Activated effector memory CD4-positive, alpha-beta T cell treated with anti-CD3 and anti-CD28 coated beads, Interleukin-2, amount 50 U/mL, for 16 hours (primary cell): ENCODE measurements at places on chromosomes 12 and 14.

DNA sequence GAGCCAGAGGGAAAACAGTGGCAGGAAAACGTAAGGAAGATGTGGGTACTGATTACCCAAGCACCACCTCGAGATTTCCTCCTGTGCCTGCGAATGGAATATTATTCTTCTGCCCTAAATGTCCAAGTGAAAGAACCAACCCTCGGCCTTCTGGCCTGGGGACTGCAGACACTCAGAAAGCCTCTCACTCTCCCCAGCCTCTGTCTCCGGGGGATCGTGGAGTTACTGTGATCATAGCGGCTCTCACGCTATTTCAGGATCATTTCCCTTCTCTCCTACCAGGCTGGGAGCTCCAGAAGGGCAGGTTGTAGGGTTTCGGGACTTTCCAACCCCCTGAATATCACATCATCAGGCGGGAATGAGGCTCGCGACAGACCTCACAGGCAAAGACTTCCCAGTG, 68.9 kb downstream of the KDM2B start:
- DNase-seq: no peak

- no peak for DNase-seq
Observed at GRCh38 chr14:101875041-101875726, 89.2 kb upstream of the DYNC1H1 start.

DNA sequence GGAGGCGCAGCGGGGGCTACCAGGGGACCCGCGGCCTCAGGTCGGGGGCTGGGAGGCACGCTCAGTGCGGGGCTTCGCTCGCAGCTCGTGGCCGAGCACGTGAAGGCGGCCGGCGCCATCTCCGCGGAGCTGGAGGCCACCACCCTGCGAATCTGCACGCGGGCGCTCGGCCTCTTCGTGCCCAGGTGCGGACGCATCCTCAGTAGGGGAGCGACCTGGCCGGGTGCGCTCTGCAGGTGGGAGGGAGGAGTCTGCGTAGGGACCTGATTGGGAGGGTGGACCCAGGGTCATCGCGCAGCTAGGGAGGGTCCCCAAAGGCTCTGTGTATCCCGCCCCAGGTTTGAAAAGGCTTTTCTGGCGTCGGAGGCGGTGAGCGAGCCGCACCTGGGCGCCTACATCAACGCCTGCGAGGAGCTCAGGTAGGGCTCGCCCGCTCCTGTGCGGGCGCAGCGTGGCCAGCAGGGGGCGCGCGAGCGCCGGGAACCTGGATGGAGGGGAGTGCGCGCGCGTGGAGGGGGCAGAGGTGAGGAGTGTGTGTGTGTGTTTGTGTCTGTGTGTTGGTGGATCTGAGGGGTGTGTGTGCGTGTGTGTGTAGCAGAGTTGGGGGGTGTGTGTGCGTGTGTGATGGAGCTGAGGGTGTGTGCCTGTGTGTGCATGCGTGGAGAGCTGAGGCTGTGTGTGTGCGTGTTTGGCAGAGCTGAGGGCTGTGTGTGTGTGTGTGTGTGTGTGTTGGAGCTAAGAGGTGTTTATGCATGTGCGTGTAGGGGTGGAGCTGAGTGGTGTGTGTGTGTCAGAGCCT, 10.3 kb downstream of the EXOC3L4 start:
- DNase-seq: peak; percentile 92

GRCh38 chr12:79927772-79928474, 7.0 kb downstream of the PPP1R12A start:
- DNase-seq: peak; percentile 77

- DNase-seq: no peak
Observed at GRCh38 chr12:47097276-47097896, 17.6 kb upstream of the AMIGO2 start.

- DNase-seq: peak; percentile 64
Observed at GRCh38 chr12:116609319-116610114, 50.3 kb downstream of the MAP1LC3B2 start.

GRCh38 chr12:127174881-127175280, 1092.1 kb upstream of the TMEM132C start:
- DNase-seq: no peak

- DNase-seq: peak; percentile 37
Observed at GRCh38 chr12:1922985-1923384, 4.5 kb upstream of the CACNA2D4 start.

- DNase-seq: no peak
Observed at GRCh38 chr14:56224229-56224628, 106.0 kb downstream of the PELI2 start.

GRCh38 chr14:92638904-92639303, 109.5 kb downstream of the LGMN start:
- DNase-seq: no peak

GRCh38 chr14:53032161-53032803, 81.4 kb upstream of the FERMT2 start:
- DNase-seq: no peak

- no peak for DNase-seq
Observed at GRCh38 chr14:90626550-90626949, 189.7 kb downstream of the TTC7B start.

GRCh38 chr14:66401449-66402095, 84.6 kb upstream of the CCDC196 start:
- DNase-seq: no peak

GRCh38 chr12:45572114-45572513, 157.4 kb upstream of the ARID2 start:
- no peak for DNase-seq

- no peak for DNase-seq
Observed at GRCh38 chr14:69850086-69850735, 29.0 kb upstream of the SMOC1 start.

DNA sequence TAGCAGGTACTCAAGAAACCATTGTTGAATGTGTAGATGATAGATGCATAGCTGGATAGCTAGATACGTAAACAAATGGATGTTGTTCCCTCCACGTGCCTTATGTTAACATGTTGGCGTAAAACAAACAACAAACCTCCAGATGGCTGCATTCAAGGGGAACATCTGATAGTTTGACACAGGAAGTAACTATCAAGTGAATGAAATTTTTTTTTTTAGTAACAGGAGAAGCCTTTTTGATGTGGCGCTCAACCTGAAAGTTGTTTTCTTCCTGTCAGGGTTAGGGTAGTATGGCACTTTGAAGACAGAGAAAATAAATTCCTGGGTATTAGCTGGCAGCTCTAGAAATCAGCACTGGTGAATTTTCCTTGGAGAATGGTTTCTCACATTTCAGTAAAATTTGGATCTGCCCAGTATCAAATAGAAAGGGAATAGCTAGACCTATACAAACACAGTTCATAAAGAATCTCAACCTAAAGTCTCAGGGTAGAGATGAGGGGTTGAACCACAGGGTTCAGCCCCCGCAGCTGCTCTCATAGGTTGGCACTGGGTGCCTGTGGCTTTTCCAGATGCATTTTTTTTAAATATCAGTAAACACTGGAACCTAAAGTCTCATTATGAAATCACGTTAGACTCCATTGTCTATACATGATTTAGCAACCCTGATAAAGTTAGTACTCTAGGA, 18.8 kb upstream of the RAP1B start:
- DNase-seq: no peak

GRCh38 chr14:94009767-94010166, 12.7 kb downstream of the CCDC197 start:
- no peak for DNase-seq

DNA sequence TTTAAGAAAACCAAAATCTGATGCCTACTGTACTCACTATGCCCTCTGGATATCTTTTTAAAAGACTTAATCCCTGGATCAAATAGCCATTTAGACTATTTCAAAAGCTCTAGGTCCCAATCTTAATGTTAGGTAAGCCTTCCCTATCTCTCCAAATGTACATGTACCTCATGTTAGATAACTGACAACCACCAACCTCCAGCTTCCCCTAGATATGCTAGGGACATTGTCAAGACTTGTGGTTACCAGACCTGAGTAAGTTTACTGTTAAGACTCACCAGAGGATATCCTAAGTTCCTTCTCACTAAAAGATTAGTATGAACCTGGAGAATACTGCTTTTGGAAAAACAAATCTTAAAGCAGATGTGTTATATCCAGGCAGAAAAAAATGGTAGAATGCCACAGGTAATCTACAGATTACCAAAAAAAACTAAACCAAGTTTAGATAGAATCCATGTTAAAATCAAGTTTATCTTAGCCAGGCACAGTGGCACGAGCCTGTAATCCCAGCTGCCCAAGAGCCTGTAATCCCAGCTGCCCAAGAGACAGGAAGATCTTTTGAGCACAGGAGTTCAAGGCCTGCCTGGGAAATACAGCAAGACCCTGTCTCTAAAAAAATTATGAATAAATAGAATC, 9.7 kb downstream of the NAP1L1 start:
- no peak for DNase-seq

DNA sequence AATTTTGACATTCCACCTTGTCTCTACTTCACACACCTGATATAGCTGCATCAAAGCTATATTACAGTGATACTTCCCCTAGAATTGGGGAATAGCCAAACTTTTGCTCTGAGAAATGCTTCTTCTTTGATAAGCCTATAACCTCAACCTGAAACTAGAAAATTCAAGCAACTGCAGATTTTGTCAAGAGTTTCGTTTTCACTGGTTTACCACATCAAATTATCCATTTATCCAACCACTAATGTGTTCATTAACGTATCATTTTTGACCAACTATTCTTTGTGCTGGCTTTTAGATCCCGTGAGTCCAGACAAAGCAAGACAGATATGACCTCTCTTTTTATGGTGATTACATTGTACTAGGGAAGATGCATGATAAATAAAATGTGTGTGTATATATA, 13.5 kb upstream of the TAS2R46 start:
- DNase-seq: no peak

DNA sequence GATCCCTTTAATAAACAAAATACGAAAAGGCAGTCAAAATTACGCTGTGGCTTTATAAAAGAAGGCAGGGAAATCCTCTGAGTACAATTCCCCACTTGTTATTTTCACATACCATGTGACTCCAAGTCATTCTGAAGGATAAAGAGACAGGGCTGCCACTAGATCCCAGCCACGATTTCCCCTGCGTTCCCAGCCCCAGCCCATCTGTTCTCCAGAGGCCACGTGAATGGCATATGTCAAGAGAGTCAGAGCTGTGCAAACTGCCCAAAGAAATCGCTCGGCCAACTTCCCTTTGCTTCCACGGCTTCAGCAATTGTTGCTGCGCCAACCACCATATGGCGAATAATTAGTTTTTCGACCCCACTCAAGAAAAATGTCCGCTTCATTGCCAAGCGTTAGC, 161.3 kb downstream of the C12orf42 start:
- DNase-seq: no peak

DNA sequence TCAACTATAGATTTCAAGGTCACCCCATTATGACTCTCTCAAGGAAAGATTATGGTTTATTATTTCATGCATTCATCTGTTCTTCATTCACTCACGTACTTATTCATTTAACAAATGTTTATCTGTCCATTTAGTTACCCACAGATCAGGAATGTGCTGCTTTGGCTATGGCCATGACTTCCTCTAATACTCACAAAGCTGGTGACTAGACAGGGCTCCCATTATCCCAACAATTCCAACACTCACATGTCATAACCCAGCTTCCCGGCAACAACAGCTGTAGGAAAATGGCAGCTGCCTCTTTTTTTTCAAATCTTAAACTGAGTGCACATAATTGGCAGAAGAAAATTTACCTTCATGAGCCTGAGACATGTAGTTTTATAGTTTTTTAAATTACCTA, 190.8 kb upstream of the CCDC196 start:
- DNase-seq: no peak

GRCh38 chr12:106130474-106131113, 8.2 kb downstream of the NUAK1 start:
- no peak for DNase-seq

- DNase-seq: no peak
Observed at GRCh38 chr12:30811966-30812365, 57.2 kb upstream of the CAPRIN2 start.

DNA sequence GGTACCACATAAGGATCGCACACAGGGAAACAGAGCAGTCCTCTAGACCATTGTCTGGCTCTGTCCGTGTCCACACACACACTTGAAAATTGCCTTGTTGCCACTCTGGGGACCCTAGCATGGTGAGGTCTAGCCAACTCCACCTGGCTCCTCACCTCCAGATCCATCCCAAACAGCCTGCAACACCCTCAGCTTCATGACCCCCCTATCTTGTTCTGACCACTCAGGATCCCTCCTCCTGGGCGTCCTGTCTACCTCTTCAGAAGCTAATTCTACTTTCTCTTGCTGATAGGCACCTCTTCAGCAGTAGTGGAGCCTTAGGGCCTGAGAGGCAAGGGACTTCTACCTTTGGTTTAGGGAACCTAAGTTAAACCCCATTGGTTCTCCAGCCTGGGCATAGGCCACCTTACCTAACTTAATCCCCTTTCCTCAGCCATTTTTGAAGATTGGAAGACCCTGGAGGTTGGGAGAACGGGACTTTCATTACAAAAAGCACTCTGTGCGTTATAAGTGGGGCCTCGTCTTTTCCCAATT, 697 bp upstream of the HOXC5 start:
- no peak for DNase-seq

DNA sequence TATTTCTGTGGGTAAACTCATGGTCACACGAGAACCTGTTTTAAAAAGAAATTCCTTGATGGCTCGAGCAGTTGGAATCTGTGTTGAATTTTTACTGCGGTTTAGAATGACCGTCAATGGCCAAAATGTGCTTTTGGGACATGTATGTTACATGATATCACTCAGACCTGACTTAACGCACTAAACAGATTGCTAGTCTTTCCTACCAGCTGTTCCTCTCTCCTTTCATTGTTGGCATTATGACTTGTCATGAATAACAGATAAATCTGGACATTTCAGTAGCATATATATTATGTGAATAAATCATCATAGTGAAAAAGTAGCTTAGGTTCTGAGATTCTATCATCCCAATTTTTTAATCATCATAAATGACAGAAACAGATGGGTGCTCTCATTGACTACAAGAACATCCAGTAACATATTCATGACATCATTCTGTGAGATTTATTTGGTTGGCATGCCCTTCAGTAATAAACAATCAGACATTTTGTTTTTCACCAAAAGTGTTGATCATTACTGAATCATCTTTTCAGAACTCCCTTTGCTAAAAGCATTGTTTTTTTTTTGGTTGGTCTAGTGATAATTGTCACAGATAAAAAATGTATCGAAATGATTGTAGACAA, 57.9 kb upstream of the NAV3 start:
- DNase-seq: no peak
